ENCODE measurements at places on chromosomes 1 and 21.

- no peak for DNase-seq
- no peak overlapping the region for H3K4me3 ChIP-seq
- H3K4me1 ChIP-seq: no peaks in the 10 kb centered on the region
- H3K27me3 ChIP-seq: no peaks in the 10 kb centered on the region
- H3K36me3 ChIP-seq: peaks cover 20% of the 10 kb centered on the region
- H3K27ac ChIP-seq: no peak overlapping the region
Observed at GRCh38 chr1:61372944-61373343, 290.6 kb downstream of the NFIA start.

- H3K4me1 ChIP-seq: no peaks in the 10 kb centered on the region
- H3K36me3 ChIP-seq: no peaks in the 10 kb centered on the region
- H3K4me3 ChIP-seq: no peak overlapping the region
- H3K27me3 ChIP-seq: no peaks in the 10 kb centered on the region
- no peak for DNase-seq
Observed at GRCh38 chr1:245690156-245690690, 535.4 kb downstream of the KIF26B start.

- no peaks in the 10 kb centered on the region for H3K27me3 ChIP-seq
- DNase-seq: no peak
- H3K36me3 ChIP-seq: no peaks in the 10 kb centered on the region
- H3K4me1 ChIP-seq: no peaks in the 10 kb centered on the region
- H3K27ac ChIP-seq: no peak overlapping the region
Observed at GRCh38 chr1:220970311-220970710, 91.1 kb downstream of the HLX start.

DNA sequence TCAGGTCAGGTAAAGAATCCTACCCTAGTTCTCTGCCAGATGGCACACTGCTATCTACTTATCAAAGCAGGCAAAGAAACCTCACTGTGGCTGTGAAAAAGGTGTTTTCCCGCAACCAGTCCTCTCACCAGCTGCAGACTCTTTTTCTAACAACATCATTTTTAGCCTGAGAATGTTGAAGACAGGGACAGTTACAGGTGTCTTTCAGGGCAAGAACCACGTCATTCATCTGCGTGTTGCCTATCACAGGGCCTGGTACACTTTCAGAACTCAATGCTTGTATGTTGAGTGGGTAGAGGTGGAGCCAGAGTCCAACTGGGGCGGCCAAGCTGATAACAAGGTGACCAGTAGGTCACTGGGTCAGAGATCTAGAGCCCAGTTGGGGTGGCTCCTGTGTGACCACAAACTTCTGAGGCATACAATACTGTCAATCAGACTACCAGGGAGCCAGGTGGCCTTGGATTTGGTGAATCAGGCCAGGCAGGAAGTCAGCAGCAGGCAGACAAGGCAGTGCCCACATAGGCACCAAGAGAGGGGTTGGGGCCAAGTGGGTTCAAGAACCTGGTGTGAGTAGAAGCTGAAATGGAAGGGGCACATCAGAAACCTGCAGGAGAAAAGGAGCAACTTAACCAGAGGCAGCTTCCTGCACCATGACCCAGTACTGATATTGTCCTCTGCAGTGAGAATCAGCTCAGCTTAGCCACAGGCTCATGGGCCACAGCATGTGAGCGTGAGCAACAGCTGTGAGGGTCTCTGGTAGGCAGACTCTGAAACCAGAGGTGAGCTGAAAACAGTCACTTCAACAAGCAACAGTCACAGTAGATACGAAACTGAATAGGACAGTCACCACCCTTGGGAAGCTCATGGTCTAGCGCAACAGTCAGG lies 123.6 kb downstream of the DTL start:
- H3K4me1 ChIP-seq: peaks cover 5% of the 10 kb centered on the region
- DNase-seq: no peak
- no peak overlapping the region for H3K27ac ChIP-seq
- no peak overlapping the region for H3K4me3 ChIP-seq
- no peaks in the 10 kb centered on the region for H3K36me3 ChIP-seq
- no peaks in the 10 kb centered on the region for H3K27me3 ChIP-seq

GRCh38 chr21:37984416-37984815 lies 68.2 kb upstream of the KCNJ6 start:
- no peak overlapping the region for H3K4me3 ChIP-seq
- H3K27ac ChIP-seq: no peak overlapping the region
- H3K4me1 ChIP-seq: no peaks in the 10 kb centered on the region
- no peaks in the 10 kb centered on the region for H3K27me3 ChIP-seq
- no peak for DNase-seq
- no peaks in the 10 kb centered on the region for H3K36me3 ChIP-seq

- no peak for DNase-seq
- no peak overlapping the region for H3K27ac ChIP-seq
- no peaks in the 10 kb centered on the region for H3K36me3 ChIP-seq
- no peaks in the 10 kb centered on the region for H3K27me3 ChIP-seq
Observed at GRCh38 chr1:232384171-232384883, 245.6 kb downstream of the SIPA1L2 start.

GRCh38 chr1:25096307-25097150 lies 135.8 kb downstream of the SYF2 start:
- no peaks in the 10 kb centered on the region for H3K4me1 ChIP-seq
- H3K4me3 ChIP-seq: no peak overlapping the region
- DNase-seq: no peak
- H3K27ac ChIP-seq: no peak overlapping the region
- no peaks in the 10 kb centered on the region for H3K36me3 ChIP-seq

- H3K4me3 ChIP-seq: peak overlapping the region; percentile 99
- DNase-seq: no peak
Observed at GRCh38 chr1:32220746-32221580, 1.2 kb downstream of the TMEM234 start.

- no peak overlapping the region for H3K4me3 ChIP-seq
- H3K4me1 ChIP-seq: no peaks in the 10 kb centered on the region
- no peak for DNase-seq
- H3K27ac ChIP-seq: no peak overlapping the region
- H3K27me3 ChIP-seq: no peaks in the 10 kb centered on the region
Observed at GRCh38 chr1:43184995-43185394, 12.9 kb downstream of the CFAP57 start.

- no peaks in the 10 kb centered on the region for H3K27me3 ChIP-seq
- no peak overlapping the region for H3K27ac ChIP-seq
- H3K4me3 ChIP-seq: no peak overlapping the region
- no peaks in the 10 kb centered on the region for H3K4me1 ChIP-seq
Observed at GRCh38 chr1:230307213-230307612, 118.9 kb downstream of the PGBD5 start.

DNA sequence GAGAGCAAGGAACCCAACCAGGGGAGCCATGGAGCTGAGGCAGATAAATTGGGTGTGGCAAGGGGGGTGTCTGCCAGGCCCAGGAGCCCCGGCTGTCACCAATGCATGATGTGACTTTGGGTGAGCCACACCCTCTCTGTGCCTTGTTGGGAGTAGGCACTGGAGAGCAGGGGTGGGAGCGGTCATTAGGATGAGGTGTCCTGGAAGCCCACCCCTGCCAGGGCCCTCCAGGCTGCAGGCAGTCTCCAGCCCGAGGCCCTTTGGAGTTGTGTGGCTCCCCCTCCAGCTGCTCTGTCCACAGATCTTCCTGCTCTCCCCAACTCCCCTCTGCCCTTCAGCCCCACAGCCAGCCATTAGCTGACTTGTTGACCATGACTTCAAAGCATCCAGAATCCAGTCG lies 11.4 kb downstream of the MX2 start:
- no peak overlapping the region for H3K27ac ChIP-seq
- DNase-seq: no peak

DNA sequence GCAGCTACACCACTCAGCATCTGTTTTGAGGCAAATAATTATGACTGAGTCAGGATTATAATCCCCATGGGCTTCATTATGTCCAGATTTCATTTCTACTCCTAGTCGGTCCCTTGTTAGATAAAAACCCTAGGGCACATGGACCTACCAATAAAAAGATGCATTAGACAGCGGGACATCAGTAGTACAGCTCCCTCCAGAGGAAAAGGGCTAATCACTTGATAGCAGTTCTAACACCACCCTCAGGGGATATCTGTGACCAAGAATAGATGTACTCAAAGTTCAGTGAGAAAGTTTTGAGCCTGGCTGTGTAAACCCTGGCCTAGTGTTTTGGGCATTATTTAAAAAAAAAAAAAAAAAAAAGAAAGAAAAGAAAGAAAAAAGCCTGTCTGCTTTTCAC lies 10.0 kb downstream of the GJA8 start:
- H3K27ac ChIP-seq: no peak overlapping the region
- no peaks in the 10 kb centered on the region for H3K27me3 ChIP-seq
- no peaks in the 10 kb centered on the region for H3K36me3 ChIP-seq
- H3K4me3 ChIP-seq: no peak overlapping the region

- H3K4me3 ChIP-seq: no peak overlapping the region
- no peak for DNase-seq
- H3K27me3 ChIP-seq: no peaks in the 10 kb centered on the region
- H3K36me3 ChIP-seq: no peaks in the 10 kb centered on the region
- H3K4me1 ChIP-seq: no peaks in the 10 kb centered on the region
- H3K27ac ChIP-seq: no peak overlapping the region
Observed at GRCh38 chr1:169078163-169078883, 28.2 kb upstream of the ATP1B1 start.

DNA sequence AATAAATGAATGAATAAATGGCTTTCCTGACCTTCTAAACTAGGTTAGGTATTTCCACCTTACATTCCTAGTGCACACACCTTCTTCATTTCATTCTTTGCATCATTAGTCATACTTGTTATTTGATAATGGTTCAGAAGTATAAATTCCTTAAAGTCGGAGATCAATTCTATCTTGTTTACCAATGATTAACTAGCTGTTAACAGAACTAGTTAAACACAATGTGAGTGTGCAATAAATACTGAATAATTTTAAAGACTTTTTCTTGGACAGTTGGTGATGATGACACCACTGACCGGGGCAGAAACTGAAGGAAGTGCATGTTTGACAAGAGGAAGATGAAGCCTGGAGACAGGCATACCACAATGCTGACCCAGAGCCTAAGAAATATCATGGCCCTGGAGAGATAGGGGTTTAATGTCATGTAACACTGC lies 207.1 kb upstream of the DEPDC1 start:
- no peak for DNase-seq
- no peaks in the 10 kb centered on the region for H3K36me3 ChIP-seq
- no peak overlapping the region for H3K27ac ChIP-seq
- H3K4me1 ChIP-seq: no peaks in the 10 kb centered on the region
- H3K4me3 ChIP-seq: no peak overlapping the region

DNA sequence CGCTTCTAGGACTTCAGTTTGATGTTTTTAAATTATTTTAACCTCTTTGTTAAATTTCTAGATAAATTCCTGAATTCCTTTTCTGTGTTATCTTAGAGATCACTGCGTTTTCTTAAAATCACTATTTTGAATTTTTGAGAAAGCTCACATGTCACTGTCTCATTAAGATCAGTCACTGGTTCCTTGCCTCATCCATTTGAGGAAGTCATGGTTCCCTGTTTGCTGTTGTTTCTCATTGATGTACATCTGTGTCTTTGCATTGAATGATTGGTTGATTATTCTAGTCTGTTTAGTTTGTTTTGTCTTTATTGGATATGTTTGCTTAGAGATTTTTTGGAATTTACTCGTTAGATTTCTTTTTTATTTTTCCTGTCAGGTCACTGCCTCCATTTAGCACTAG lies 50.1 kb downstream of the CRP start:
- no peaks in the 10 kb centered on the region for H3K27me3 ChIP-seq
- DNase-seq: no peak
- no peak overlapping the region for H3K27ac ChIP-seq
- no peak overlapping the region for H3K4me3 ChIP-seq
- H3K36me3 ChIP-seq: no peaks in the 10 kb centered on the region
- H3K4me1 ChIP-seq: no peaks in the 10 kb centered on the region

DNA sequence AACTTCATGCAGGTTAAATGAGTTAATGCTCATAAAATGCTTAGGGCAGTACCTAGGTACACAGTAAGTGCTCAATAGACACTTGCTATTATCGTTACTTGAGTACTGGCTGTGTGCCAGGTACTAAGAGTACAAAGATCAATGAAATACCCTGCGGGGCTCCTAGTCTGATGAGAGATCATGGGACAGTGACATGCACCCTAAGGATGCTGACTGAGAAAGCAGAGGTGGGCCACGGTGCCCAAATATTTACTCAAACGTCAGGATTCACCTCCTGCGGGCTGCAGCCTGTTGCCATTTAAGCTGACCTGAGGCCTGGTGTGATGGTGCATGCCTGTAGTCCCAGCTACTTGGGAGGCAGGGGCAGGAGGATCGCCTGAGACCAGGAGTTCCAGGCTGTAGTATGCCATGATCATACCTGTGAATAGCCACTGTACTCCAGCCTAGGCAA lies 19.8 kb upstream of the LUZP1 start:
- H3K27me3 ChIP-seq: no peaks in the 10 kb centered on the region
- no peak overlapping the region for H3K4me3 ChIP-seq
- DNase-seq: no peak

DNA sequence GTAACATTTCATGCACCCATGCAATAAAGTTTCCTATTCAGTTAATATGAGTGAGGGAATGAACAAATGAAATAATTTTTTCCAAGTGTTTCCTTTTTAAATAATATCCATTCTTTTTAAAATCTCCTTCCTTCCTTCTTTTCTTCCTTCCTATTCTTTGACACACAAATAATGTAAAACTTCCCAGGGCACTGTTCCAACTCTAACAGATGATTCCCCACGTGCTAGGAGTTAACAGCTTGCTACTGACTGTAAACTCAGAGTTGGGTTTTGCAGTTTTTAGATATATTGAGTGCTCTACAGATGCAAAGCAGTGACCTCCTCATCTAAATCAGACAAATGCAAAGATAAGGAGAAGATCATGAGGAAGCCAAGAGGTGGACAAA lies 54.0 kb upstream of the POU2F1 start:
- H3K27ac ChIP-seq: no peak overlapping the region
- DNase-seq: no peak
- no peaks in the 10 kb centered on the region for H3K36me3 ChIP-seq
- H3K27me3 ChIP-seq: peaks cover 12% of the 10 kb centered on the region
- H3K4me1 ChIP-seq: no peaks in the 10 kb centered on the region
- H3K4me3 ChIP-seq: no peak overlapping the region

GRCh38 chr1:220084460-220084859 lies 5.1 kb downstream of the BPNT1 start:
- no peaks in the 10 kb centered on the region for H3K4me1 ChIP-seq
- no peaks in the 10 kb centered on the region for H3K27me3 ChIP-seq
- H3K36me3 ChIP-seq: peaks cover 12% of the 10 kb centered on the region

DNA sequence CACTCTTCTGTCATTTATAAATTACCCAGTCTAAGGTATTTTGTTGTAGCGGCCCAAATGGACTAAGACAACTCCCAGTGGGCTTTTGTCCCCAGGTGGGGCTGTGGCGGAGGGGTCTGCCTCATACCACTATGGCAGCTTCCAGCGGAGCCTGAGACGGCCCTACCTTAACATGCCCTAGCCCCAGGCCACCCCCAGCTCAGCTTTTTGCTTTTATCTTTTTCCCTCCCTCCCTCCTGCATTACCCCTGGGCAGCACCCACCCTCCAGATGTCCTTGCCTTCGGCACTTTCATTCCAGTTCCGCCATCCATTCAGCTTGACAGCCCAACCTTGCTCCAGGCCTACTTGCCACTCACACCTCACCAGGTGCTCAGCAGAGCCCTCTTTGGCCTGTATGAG lies 307.3 kb downstream of the PTPRU start:
- no peaks in the 10 kb centered on the region for H3K27me3 ChIP-seq
- no peaks in the 10 kb centered on the region for H3K4me1 ChIP-seq
- H3K4me3 ChIP-seq: no peak overlapping the region
- no peak for DNase-seq

- no peak overlapping the region for H3K4me3 ChIP-seq
- DNase-seq: no peak
- no peaks in the 10 kb centered on the region for H3K27me3 ChIP-seq
Observed at GRCh38 chr21:45767071-45768006, 123.8 kb downstream of the PCBP3 start.

GRCh38 chr1:219988387-219988786 lies 57.9 kb downstream of the EPRS1 start:
- no peak for DNase-seq
- no peak overlapping the region for H3K27ac ChIP-seq
- no peaks in the 10 kb centered on the region for H3K4me1 ChIP-seq
- no peak overlapping the region for H3K4me3 ChIP-seq

Measured in tibial nerve (tissue), 4 donors.